HFF-Myc (cell line): ENCODE measurements at places on chromosomes 13 and 19.

- DNase-seq: no peak
Measured at GRCh38 chr13:109595471-109595870, 190.9 kb downstream of the IRS2 start.

DNA sequence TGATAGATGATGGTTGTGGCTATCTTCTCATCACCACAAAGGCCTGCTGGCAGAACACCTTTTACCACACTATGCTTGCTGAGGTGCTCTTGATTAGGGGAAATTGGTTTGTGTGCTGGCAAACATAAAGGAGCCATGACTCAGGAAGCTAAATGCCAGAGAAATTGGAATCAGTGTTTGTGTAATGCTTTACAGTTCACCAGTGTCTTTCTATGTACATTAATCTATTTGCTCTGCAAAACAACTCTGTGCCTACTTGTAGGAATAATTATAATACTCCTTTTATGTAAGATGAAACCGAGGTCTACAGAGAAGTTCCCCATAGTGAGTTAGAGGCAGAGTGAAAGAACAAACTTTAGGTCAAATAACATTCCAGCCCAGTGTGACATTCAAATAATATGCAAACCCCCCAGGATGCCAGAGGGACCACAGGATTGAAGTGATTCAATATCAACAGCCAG is 390.5 kb upstream of the HTR2A start:
- no peak for DNase-seq

DNA sequence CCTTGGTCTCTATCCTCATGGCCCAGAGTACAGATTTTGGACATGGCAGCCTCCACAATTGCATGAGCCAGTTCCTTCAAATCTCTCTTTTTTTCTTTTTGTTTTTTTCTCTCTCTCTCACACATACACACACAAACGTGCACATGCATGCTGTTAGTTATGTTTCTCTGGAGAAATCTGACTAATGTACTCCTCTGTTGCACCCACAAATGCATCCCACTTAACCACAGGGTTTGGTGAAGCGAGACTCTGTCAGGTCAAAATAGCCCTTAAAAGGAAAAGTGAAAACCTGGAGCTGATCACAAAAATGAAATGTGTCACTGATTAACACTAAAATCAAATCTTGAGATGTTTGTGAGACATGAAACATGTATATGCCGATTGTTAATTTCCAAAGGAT is 374.6 kb upstream of the ARGLU1 start:
- DNase-seq: no peak

GRCh38 chr13:114155320-114155719 is 22.9 kb upstream of the RASA3 start:
- no peak for DNase-seq

DNA sequence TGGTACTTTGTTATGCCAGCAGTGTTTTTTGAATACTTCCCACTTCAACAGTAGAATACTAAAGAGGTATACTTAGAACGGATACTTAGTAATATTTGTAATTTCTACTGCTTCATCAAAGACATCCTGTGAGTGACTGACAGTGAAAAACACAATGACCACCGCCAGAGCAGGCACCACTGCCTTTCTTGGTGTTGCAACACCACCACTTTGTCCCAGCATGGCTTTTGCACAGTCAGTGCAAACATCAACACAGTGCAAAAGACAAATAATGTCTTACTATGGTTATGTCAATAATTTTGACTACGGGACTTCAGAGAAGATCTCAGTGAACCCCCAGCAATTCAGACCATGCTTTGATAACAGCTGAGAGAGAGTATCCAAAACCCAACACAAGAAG is 220.5 kb downstream of the RBM26 start:
- no peak for DNase-seq

DNA sequence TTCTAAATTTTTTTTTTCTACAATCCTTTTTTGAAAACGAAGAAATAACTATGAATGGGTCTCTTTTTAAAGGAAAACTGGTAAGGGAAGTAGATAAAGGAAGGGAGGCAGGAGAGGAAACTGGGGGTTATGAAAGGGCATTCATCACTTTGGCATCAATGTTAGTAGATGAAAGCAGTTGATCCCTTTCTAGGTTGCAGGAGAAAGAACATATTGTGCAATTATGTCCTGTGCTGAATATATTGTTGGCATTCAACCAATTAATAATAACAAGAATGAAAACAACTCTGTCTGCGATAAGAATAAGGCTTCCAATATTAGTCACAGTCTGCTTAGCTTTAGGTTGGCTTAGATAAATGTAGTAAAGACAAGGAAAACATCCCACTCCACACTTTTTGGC is 796.8 kb upstream of the KLHL1 start:
- DNase-seq: no peak

DNA sequence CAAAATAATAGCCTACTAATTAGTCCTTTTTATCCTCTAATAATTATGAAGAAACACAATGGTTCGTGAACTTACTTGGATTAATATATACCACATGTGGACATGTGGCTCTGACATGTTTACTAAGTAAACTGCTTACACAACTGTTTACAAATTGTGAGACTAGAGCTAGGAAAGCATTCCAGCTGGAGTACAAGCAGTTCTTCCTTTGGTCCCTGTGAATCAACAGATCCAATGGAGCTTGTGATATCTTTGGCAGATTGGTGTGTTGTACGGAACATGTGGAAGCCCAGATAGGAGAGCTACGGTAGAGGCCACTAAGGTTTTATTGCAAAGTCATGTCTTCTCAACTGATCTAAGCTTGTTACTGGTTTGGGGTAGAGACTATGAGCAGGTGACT is 145.5 kb upstream of the SPRY2 start:
- DNase-seq: no peak

GRCh38 chr13:19795956-19796355 is 13.2 kb upstream of the PSPC1 start:
- no peak for DNase-seq

GRCh38 chr19:17755977-17756670 is 4.8 kb downstream of the FCHO1 start:
- DNase-seq: no peak

DNA sequence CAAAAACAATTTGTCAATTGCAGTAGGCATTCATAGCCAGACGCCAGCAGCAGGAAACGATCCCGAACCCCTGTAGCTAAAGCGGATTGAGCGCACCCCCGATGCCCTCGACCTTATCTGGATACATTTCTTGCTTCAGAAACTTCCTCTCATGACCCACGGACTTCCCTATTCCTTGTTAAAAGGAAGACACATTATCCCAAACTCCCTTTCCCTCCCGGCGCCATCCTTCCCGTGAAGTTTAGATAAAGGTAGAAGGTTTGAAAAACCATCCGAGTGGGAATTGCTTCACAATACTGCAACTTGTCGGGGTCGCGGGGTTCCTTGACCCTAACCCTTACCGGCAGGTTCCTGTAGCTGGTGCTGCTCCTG is 977 bp downstream of the PCDH20 start:
- no peak for DNase-seq

DNA sequence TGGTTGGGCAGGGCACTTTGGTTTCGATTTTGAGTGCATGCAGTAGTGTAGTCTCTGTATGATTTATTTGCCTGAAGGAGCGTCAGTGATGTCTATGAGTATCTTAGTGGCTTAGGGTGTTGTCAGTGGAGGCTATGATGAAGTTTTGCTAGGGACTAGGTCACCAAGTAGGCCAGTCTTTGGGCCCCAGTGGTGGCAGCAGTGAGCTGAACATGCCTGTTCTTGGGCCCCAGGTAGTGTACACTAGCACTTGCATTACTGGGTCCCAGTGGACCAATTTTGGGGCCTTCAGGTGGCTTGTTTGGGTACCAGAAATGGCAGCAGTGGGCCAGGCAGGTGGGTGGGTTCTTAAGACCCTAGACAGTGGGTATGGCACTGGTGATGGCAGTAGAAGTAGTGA is 598.7 kb upstream of the SPRY2 start:
- no peak for DNase-seq

GRCh38 chr13:99834246-99834645 is 137.3 kb downstream of the ZIC5 start:
- DNase-seq: no peak

DNA sequence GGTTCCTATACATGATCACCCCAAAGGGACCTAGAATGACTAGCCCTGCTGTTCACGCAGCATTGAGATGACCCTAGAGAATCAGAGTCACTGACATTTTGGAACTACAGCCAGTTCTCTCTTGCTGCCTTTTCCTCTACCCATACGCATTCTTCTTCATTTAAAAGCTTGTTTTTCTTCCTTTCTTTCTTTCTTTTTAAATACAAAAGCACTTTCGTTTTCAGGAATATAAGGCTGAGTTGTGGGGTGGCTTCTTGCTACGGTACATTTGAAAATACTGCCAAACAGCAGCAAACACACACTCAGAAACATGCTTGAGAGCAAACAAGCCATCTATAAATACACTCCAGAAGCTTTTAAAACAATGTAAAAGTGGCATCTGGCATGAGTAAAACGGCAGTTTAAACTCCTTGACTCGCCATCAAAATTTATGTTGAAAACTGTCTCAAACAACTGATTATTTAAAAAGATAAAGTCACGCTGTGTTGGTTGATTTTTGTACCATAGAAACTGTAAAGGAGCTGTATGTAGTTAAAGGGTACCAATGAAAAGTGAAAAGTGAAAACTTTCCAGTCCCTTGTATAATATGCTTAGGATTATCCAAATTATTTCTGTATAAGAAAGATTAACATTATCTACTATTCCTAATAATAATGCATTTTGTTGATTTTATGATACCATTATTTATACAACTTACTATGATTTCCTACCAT is 95.6 kb downstream of the PCDH9 start:
- no peak for DNase-seq

- no peak for DNase-seq
Measured at GRCh38 chr19:5803441-5803751, 1.5 kb upstream of the NRTN start.

DNA sequence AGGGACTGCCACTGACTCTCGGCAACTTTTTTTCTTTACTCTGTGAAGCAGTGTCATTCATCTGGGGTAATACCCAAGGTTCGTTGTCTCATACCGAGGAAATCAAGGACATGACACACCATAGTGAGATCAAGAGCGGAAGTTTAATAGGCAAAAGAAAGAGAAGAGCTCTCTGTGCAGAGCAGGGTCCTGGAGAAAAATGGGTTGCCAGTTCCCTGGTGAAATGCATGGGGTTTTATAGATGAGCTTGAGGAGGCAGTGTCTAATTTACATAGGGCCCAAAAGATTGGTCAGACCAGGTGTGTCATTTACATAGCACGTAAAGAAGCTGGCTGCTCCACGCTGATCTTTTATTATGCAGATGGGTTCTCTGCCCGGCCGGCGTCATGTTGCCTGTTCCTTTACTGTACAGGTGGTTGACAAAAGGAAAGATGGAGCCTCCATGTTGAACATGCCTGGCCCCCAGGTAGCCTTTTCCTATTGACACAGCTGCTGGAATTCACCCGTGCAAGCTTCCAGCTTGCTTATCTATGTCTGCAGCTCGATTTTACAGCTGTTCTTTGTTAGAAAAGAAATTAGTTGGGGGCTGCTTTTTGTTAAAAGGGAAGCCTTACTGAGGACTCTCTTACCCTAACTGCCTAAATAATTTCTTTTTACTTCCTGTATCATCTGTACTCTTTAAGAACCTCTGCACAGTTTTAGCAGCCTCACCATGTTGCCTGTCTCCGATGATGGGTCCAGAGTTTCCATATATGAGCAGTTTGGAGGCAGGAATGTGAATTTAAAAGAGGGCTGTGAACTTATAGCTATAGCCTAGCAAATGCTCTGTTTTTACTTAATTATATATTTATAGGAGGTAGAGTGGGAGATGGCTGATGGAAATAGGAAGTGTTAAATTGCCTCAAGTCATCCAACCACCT is 98.0 kb upstream of the DIAPH3 start:
- DNase-seq: no peak

DNA sequence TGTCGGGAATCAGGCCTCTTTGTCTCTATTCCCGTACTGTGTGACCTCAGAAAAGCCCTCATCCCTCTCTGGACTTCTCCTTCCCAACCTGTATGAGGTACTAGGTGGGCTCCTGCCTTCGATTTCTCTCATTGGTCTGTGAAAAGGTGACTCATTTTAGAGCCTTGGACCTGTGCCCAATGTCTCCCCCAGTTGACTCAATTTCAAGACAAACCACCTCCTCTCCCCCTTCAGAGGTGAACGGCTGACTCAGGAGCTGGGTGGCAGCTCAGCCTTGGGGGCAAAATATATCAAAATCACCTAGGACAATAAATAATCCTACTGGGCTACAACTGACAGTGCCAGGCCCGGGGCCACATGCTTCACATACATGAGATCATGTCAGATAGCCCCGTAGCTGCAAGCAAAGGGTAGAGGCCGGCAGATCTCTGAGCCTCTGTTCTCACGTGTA is 630 bp downstream of the COQ8B start:
- DNase-seq: peak; percentile 93

- DNase-seq: no peak
Measured at GRCh38 chr13:39895254-39895653, 239.8 kb downstream of the COG6 start.

- peak; percentile 35 for DNase-seq
Measured at GRCh38 chr19:39078436-39079200, 5.5 kb upstream of the ACP7 start.

GRCh38 chr19:18291590-18292461 is 10.4 kb upstream of the JUND start:
- no peak for DNase-seq

DNA sequence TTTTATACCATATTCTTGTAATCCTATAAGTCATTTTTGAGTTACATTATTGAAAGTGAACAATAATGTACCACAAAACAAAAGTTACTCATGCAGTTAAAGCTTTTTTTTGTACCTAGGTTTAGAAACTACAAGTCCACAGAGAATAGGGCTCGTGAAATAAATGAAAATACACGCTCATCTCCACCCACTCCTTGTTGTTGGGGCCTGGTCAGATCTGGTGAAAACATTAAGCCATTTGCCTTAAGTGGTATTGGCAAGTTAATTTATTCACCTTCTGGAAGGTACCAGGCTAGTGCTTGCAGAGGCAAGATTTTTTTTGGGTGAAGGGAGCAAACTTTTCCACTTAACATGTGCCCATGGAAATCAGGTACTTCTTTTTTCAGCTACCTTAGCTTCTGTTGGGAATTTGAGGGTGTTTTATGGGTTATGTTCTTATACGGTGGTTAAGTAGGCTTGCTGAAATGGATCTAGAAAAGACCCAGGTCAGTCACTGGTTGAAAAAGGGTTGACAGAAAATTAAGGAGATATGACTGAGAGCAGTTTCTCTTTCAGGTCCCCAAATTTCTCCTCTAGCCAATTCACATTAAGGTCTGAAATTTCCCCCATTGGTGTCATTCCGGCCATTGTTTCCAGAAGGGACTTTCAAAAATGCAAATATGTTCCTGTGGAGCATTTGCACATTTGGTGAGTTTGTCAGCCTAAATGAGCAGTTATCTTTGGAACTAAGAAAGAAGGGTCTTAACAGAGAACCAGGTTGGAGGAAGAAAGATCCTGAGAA is 143.3 kb downstream of the KCNRG start:
- no peak for DNase-seq
